GM12864 (cell line): ENCODE measurements at places on chromosomes 5 and 9.

DNA sequence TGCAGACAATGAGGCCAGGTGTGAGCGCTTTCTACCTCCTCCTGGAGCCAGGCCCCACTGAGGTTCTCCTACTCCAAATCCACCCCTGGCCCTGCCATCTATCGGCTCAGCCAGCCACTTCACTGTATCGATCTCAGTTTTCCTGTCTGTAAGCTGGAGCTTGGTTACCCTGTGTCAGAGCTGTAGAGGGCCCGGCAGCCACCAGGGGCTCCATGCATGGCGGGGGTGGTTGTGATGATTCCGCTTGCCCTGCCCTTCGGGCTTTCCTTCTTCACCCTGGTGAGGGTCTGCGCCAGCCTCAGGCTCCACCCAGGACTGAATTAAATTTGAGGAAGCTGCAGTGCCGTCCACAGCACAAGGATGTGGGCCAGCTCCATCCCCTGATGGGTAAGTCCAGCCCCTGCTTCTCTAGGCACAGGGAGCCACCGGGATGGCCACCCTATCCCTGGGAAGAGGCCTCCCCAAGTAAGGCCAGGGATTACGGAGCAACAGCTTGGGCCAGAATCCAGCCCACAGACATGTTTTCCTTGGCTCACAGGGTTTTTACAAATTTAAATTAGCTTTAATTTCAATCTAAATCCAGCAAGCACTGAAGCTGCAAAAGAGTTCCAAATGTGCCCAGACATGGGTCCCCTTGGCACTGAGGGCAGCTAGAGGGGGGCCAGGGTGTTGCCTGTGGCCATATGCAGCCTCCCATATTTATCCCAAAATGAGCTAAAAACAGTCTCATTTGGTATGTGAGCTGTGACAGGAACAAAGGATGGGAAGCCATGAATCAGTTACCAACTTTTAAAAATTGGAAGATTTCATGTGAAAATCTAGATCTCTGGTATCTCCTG is 89.1 kb upstream of the FBXW11 start:
- no peak for DNase-seq

GRCh38 chr5:14444161-14444560 is 137.4 kb upstream of the OTULINL start:
- DNase-seq: no peak

- DNase-seq: no peak
Observed at GRCh38 chr5:136249678-136250266, 56.8 kb upstream of the SMIM32 start.

DNA sequence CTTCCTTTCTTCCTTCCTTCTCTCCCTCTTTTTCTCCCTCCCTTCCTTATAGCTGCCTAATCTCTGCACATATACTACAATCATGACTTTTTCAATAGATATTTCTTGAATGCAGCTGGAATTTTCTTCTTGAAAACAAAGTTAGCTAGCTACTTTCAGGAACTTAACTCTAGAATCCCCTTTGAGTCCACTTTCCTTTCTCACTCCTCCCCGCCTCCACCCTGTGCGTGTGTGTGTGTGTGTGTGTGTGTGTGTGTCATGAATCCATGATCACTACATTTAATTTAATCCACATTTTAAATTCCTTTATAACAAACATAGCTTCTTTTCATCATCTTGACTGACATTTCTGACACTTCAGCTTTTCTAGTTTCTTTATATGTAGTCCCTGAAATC is 167.5 kb upstream of the KLF9 start:
- no peak for DNase-seq

DNA sequence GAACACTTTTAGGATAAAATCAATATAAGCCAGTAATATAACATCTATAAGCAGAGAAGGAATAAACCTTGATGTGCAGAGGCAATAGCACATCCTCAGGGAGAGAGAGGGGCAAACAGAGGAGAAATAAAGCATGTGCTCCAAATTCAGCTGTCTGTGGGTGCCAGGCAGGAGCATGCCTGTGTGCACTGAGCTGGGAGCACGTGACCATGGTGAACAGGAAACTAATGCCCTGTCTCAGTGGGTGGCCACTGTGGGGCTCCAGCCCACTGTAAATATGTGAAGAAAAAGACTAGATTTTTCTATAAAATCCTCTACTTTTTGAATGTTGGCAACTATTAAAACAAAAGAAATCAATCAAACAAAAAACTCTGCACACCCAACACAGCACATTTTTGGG is 55.3 kb downstream of the FYB1 start:
- no peak for DNase-seq

DNA sequence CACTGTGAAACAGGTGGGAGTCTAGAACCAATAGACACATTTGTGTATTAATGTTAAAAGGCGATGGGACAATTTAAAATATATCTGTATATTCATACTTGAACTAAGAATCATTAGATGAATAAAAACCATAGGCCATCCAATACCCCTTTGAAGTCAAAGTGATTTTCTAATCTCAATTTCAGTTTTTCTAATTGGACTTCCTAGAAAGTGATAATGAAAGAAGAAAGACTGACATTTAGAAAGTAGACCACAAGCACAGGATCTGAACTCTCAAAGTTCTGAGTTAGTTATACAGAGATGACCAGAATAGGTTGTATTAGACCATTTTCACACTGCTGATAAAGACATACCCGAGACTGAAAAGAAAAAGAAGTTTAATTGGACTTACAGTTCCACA is 412.8 kb upstream of the PIK3R1 start:
- DNase-seq: no peak

GRCh38 chr9:128077847-128078503 is 9.9 kb downstream of the SLC25A25 start:
- no peak for DNase-seq
